HuH-7 (cell line): ENCODE measurements at places on chromosomes 7 and 10.

- DNase-seq: no peak
Measured at GRCh38 chr10:86992929-86993328, 24.6 kb downstream of the ADIRF start.

DNA sequence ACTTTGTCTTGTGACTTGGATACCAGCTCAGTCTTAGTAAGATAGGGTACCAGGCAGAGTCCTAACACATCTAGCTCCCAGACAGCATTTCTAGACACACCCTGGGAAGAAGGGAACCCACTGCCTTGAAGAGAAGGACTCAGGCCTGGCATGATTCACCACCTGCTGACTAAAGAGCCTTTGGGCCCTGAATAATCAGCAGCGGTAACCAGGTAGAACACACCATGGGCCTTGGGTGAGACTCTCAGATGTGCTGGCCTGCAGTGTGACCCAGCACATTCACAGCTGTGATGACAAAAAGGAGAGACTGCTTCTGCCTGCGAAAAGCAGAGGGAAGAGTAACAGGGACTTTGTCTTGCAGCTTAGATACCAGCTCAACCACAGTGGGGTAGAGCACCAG is 10.4 kb upstream of the TNKS2 start:
- no peak for DNase-seq

DNA sequence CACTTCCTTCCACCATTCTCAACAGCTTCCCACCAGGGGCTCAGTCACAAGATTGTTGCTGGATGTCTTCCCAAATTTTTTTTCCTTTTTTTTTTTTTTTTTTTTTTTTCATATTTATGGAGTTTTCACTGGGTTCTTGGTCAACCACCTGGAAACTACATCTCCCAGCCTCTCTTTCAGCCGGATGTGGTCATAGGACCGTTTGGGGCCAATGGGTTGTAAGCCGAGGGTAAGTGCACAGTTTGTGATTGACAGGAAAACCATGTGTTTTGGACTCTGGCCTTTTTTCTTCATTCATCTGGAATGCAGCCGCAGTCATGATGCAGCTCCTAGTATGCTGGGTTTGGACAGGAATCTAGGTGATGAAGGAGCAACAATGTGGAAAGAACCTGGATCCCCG is 337.1 kb upstream of the FOXK1 start:
- no peak for DNase-seq

GRCh38 chr7:41448104-41448503 is 254.8 kb downstream of the INHBA start:
- DNase-seq: peak; percentile 17

- DNase-seq: no peak
Measured at GRCh38 chr7:47698386-47698785, 116.5 kb upstream of the TNS3 start.
